ENCODE measurements at places on chromosomes 11 and 22.

GRCh38 chr11:72927380-72927779 lies 113.2 kb downstream of the ATG16L2 start:
- DNase-seq: no peak

DNA sequence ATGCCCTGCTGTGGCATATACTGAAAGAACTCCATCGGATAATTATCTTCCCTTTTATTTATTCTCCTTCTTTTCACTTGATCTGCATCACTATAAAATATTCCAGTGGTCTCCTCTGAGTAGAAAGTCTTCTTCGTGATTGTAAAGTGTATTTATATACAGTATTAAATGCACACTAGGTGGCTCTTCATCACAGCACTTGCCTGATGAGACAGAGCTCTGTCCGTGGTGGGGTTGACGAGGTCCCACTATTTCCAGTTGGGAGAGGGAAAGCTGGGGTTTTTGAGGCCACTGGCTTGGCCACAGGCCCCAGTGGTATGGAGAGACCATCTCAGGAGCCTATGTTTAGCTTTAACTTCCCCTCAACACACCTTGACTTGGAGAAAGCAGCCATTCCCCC lies 31.6 kb upstream of the ZBTB16 start:
- no peak for DNase-seq

DNA sequence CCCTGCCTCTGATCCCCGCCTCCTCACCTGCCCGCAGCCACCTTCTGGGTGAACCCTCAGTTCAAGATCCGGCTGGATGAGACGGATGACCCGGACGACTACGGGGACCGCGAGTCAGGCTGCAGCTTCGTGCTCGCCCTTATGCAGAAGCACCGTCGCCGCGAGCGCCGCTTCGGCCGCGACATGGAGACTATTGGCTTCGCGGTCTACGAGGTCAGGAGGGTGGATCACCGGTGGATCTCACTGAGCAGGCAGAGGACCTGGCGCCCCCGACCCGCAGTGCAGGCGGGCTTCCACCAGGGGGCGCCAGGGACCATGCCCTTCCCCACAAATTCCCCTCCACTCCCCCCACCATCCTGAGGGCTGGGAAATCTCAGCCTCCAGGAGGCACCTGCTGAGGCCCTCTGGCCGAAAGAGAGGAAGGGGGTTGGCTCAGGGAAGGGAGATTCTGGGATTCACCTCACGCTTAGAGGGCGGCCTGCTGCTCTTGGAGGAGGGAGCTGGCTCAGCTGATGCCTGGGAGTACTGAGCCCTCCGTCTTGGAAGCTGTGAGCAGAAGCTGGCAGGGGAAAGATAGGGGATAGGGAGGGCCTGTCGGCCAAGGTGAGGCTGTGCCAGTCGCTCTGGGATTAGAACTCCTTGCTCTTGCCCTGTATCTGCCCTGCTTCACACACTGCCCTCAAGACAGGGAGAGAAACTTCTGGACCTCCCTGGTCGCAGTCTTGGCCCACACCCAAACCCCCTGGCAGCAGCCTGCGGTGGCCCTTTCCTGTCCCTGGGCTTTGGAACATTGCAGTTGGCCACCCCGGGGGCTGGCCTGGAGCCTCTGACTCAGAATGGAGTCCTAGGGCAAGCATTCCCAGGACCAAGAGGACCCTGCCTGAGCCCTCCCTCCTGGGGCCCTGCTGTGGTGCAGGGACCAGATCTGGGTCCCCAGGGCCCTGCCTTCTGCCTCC lies 23.2 kb downstream of the CAPN1 start:
- peak; percentile 55 for DNase-seq

DNA sequence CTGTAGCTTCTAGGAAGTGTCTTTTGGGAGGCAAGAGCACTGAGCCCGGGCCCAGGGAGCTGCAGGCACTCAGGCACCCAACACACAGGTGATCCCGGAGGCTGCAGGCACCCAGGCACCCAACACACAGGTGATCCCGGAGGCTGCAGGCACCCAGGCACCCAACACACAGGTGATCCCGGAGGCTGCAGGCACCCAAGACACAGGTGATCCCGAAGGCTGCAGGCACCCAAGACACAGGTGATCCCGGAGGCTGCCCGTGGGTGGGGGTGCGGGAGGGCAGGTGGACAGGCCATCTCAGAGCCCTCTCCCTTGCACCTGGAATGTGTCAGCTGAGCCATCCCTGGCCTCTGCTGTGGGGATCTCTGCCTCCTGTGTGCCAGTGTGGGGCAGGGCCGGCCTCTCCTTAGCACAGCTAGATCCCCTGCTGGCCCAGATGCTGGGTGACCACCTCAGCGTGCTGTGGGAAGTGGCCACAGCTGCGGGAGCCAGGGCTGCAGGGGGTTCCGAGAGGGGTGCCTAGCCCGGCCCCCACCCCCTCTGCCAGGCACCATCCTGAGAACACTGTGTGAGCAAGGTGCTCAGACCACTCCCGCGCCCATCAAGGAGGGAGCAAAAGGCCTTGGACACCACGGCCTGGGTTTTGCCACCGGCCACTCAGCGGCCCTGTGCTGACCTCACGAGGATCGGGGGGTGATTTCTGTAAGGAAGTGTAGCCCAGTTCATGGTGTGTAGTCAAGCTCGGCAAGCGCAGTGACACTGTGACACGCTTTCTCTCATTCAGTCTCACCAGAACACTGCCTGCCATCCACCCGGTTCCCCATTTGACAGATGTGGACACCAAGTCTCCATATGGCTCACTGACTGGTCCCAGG lies 14.2 kb downstream of the MRGPRG start:
- no peak for DNase-seq

DNA sequence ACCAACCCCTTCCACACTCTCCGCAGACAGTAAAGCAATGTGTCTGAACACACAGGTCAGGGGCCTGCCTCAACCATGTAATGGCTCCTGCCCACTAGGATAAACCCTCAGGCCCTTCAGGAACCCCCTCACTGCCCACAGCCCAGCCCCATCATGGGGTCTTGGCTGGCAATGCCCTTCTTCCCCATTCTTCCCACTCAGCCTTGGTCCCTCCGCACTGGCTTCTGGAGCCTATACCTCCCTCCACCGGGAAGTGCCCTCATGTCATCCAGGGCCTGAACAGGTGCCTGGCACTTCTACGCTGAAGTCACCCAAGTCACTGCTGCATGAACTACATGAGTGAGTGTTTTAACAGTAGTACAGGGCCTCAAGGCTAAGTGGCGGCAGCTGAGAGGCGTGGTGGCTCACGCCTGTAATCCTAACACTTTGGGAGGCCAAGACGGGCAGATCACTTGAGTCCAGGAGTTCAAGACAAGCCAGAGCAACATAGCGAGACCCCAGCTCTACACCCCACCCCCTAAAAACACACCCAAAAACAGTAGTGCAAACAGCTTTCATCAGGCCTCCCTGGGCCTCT lies 74.8 kb upstream of the PITPNB start:
- no peak for DNase-seq

- no peak for DNase-seq
These were observed 109.7 kb upstream of the RRM1 start for GRCh38 chr11:3984896-3985295.

- DNase-seq: no peak
These were observed 35.2 kb downstream of the NARS2 start for GRCh38 chr11:78539506-78539905.

- DNase-seq: no peak
These were observed 511 bp downstream of the DGKZ start for GRCh38 chr11:46347637-46348311.

DNA sequence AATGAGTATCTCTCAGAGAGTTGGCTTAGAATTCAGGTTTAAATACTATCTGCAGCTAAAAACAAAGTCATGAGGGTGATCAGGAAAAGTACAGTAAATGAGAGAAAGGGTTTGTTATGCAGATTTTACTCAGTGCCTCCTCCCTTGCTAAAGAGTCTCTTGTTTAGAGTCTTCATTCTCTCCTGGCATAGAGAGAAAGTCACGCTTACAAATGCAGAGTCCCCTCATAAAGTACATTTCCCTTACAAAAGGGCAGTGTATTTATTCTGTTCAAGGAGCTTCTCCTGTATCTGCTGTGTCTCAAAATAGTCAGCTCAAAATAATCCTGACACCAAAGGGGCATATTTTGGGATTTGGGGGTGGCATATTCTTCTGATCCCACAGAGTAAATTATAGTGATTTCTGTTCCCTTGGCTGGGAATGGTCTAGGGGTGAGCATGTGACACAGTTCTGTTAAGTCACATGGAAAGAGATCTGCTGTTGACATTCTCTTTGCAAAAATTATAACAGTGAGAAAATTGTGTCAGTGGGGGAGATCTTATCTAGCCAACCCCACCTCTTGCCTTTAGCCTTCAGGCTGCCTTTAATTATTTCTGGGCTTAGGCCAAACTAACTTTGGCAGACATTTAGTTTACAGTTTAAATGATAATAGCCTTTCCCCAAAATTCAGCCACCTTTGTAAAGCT lies 102.9 kb downstream of the MTNR1B start:
- DNase-seq: no peak

DNA sequence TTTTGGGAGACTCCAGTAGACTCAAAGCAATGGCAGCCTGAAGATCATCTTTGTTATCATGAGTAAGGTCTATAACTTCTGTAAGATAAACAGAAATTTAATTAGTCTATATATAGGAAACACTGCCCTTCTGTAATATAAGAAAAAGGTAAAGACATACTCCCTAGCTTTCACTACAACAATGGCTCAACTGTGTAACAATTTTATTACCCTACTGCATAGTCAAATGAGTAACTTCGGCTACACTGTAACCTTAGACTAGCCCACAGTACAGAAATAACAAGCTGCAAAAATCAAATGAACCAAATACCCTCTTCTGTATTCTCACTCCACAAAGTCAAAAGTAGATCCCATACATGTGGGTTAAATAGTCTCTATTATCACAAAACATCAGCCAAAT lies 33.7 kb downstream of the USP28 start:
- no peak for DNase-seq

- no peak for DNase-seq
These were observed 13.1 kb downstream of the SLC43A1 start for GRCh38 chr11:57502376-57502775.

DNA sequence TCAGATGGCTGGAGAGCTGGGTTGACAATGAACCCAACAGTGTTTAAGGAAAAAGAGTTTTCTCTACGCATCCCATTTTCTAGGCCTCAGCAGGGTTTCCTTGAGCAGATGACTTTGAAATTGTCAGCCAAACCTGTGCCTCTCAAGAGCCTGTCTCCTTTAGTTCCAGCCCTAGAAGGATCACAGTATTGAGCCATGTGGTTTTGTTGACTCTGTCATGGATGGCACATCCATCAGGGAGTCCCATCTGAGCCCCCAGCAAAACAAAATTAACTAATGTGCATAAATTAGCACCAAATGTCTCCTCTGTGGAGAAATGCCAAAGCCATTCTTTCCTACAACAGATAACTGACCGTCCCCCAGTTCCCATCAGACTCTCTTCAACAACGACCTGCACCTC lies 103.8 kb upstream of the BLID start:
- no peak for DNase-seq

DNA sequence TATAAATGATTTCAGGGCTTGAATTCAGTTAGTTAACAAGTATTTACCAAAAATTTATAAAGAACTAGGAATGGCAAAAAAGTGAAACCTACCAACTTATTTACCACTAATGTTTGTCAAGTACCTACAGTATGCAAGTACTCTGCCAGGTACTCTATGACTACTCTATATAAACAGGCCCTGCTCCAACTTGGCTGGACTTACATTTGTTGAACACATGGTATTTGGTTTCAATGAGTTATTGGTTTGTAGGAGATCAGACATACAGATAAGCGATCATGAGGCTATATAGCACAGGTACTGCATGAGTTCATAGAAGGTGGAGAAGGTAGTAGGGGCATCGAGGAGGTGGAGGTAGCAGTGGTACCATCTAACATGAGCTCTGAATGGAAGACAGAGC lies 159.9 kb upstream of the PDGFD start:
- DNase-seq: no peak

DNA sequence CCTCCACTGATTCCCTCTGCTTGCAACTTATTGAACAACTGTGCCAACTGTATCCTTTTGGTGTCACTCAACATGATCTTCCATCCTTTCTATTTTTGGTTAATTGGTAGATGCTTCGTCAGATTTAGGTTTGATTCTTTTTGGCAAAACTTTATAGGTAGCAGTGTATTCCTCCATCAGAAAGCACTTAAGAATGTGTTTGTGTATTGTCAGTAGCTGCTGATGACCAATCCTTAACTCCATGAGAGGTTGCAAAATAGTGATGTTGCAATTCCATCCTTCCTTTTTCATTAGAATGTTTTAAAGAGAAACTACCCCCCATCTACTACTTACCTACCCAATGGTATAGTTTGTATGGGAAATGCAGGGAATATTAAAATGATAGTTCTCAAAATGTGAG lies 22.1 kb downstream of the FAM76B start:
- DNase-seq: no peak

Data from hypothalamus (tissue), 51 donors.